ENCODE measurements at places on chromosomes 4 and X. TPM values are rescaled to one million over a fixed set of nuclear protein-coding genes. Genes with fewer than 3 reads are reported as not detected.

GRCh38 chrX:115040417-115040816 is 23.0 kb upstream of the IL13RA2 start:
- no peak for DNase-seq
- H3K36me3 ChIP-seq: no peaks in the 10 kb centered on the region
- H3K27ac ChIP-seq: no peak overlapping the region
- no peak overlapping the region for H3K4me3 ChIP-seq
- no peaks in the 10 kb centered on the region for H3K27me3 ChIP-seq
- no peaks in the 10 kb centered on the region for H3K4me1 ChIP-seq

DNA sequence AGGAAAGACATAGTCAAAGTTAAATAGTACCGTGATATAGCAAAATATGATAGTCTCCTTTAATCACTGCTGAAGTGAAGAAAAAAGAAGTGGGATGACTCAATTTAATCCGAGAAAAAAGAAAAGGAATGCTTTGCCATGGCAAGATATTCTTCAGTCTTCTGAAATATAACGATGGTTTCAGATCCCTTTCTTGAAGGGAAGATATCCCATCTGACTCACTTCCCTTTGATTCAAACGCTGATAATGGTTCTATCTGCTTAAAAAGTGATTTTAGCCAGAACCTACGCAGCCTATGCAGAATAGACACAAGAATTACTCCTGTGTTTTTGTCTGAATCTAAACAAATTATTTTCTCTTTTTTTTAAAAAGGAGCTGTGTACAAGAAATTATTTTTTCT is 68.1 kb upstream of the FTHL17 start:
- no peak overlapping the region for H3K27ac ChIP-seq
- H3K27me3 ChIP-seq: no peaks in the 10 kb centered on the region
- no peak overlapping the region for H3K4me3 ChIP-seq
- no peaks in the 10 kb centered on the region for H3K36me3 ChIP-seq

Gene FOXR2
- not detected for total RNA-seq

Gene FGA
- not detected for total RNA-seq

Gene CXXC4
- not detected for total RNA-seq

Gene OSTC
- total RNA-seq: 75.7 TPM

DNA sequence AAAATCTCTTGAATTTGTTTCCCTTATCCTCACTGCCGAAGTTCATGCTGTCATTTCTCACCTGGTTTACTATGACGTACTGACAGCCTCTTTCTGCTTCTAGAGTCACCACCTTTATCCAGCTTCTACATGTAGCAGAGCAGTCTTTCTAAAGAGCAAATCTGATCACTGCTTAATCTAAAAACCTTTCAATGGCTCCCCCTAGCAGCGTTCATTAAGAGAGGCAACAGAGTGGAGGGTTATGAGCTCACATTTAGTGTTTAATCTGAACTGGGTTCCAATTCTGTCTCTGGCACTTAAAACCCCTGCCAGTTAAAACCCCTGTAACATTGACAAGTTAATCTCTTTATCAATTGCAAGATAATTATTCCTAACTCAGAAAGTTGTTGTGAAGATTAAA is 4.4 kb downstream of the RBPJ start:
- peaks cover 40% of the 10 kb centered on the region for H3K4me1 ChIP-seq
- H3K36me3 ChIP-seq: peaks cover 12% of the 10 kb centered on the region
- H3K27ac ChIP-seq: peak overlapping the region; percentile 22
- no peaks in the 10 kb centered on the region for H3K27me3 ChIP-seq
- DNase-seq: peak; percentile 36

- H3K4me3 ChIP-seq: no peak overlapping the region
- H3K27me3 ChIP-seq: no peaks in the 10 kb centered on the region
- no peak for DNase-seq
- no peak overlapping the region for H3K27ac ChIP-seq
- peaks cover 4% of the 10 kb centered on the region for H3K4me1 ChIP-seq
Observed at GRCh38 chr4:95066050-95066449, 308.3 kb downstream of the BMPR1B start.

GRCh38 chrX:74371425-74372222 is 49.7 kb upstream of the SLC16A2 start:
- H3K27me3 ChIP-seq: peaks cover 2% of the 10 kb centered on the region
- no peaks in the 10 kb centered on the region for H3K4me1 ChIP-seq
- no peak overlapping the region for H3K27ac ChIP-seq
- no peaks in the 10 kb centered on the region for H3K36me3 ChIP-seq

Gene VGLL1
- not detected for total RNA-seq

DNA sequence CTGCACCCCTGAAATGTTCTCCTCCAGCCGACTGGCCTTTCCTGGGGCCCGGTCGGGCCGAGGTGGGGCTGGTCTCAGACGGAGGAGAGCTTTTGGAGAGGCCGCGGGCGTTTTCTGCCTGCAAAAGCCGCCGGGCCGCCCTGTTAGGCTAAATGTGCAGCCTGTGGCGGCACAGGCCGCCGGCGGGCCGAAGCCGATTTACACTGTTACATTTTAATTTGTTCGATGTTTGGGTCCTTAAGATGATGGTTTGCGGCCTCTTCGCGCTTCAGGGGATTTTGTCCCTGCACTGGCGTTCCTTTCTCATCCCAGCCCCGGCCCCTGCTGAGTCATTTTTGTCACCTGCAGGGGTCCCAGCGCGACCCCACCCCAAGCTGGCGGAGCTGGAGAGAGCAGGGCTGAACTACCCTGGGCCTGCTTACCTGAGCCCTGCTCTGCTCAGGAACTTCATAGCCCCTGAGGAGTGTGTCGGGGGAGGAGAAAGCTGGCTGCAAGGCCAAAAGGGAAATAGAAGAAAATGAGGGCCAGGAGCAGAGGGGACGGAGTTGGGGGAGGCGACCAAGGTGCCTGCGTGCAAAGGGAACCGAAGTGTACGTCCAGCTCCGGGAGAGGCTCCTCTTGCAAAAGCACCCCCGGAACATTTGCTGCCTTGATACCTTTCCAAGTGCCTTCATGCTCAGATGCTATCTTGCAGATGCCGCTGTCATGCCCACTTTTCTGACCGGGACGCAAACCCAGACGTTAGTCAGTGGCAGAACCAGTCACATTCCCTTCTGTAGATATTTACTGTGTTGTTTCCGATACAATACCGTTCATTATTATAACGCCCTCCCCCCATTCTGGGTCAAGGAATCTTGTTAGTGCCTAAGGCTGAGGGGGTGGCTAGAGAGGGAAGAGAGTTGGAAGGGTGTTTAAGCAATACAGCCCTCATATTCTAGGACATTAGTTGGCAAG is 977 bp upstream of the RBBP7 start:
- peaks cover 21% of the 10 kb centered on the region for H3K36me3 ChIP-seq
- no peaks in the 10 kb centered on the region for H3K27me3 ChIP-seq
- peak overlapping the region; percentile 88 for H3K27ac ChIP-seq
- peak overlapping the region; percentile 94 for H3K4me3 ChIP-seq
- peak; percentile 26 for DNase-seq

DNA sequence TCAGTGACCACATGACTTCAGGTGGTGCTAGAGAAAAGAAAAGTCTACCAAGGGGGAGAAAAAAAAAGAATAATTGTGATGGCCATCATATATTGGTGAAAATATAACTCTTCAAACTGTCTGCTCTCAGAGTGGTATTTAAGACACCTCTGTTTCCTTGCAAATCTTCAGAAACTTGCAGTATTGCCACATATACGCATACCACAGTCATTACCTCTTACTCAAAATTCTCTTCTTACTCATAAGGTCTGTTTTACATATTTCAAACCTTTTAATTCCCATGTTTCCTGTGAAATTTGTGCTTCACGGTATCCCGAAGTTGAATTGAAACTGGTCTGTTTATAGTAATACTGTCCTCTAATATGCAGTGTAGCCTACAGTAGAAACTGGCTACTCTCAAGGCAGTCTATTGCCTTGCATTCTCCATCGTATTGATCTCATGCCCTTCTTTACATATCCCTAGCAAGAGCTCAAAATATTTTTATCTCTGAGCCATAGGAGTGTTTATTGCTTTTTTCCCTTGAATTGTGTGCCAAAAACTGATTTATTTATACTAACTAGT is 34.7 kb upstream of the LHFPL1 start:
- H3K36me3 ChIP-seq: no peaks in the 10 kb centered on the region
- DNase-seq: no peak
- no peak overlapping the region for H3K4me3 ChIP-seq
- peaks cover 4% of the 10 kb centered on the region for H3K27me3 ChIP-seq

DNA sequence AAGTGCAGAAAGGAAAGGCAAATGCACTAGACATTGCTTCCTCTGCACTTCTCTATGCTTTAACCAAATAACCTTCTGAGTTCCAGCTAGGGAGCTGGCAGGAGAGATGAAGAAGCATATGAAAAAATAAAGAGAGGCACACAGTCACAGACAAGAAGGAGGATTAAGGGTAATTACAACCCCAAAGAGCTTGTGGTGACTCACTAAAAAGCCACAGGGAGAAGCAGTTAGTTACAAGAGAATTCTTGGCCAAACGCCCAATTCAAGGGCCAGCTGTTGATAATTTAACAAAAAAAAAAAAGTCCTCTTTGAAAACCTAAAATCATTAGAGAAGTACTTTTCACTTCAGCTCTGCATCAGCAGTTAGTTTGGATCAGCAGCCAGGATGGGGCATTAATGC is 478.0 kb downstream of the KCNIP4 start:
- H3K27me3 ChIP-seq: no peaks in the 10 kb centered on the region
- no peak overlapping the region for H3K4me3 ChIP-seq
- no peak overlapping the region for H3K27ac ChIP-seq
- H3K36me3 ChIP-seq: no peaks in the 10 kb centered on the region
- H3K4me1 ChIP-seq: no peaks in the 10 kb centered on the region

- H3K4me1 ChIP-seq: peaks cover 53% of the 10 kb centered on the region
- H3K36me3 ChIP-seq: peaks cover 44% of the 10 kb centered on the region
Observed at GRCh38 chrX:53088136-53088974, 5.6 kb upstream of the KANTR start.

GRCh38 chr4:120317713-120318112 is 251.1 kb upstream of the MAD2L1 start:
- H3K4me1 ChIP-seq: no peaks in the 10 kb centered on the region
- no peak for DNase-seq
- H3K27ac ChIP-seq: no peak overlapping the region
- no peaks in the 10 kb centered on the region for H3K27me3 ChIP-seq
- no peaks in the 10 kb centered on the region for H3K36me3 ChIP-seq

GRCh38 chr4:100889898-100890297 is 372.1 kb upstream of the EMCN start:
- no peak for DNase-seq
- H3K27ac ChIP-seq: no peak overlapping the region
- H3K27me3 ChIP-seq: peaks cover 4% of the 10 kb centered on the region
- H3K4me1 ChIP-seq: peaks cover 2% of the 10 kb centered on the region
- H3K36me3 ChIP-seq: no peaks in the 10 kb centered on the region

DNA sequence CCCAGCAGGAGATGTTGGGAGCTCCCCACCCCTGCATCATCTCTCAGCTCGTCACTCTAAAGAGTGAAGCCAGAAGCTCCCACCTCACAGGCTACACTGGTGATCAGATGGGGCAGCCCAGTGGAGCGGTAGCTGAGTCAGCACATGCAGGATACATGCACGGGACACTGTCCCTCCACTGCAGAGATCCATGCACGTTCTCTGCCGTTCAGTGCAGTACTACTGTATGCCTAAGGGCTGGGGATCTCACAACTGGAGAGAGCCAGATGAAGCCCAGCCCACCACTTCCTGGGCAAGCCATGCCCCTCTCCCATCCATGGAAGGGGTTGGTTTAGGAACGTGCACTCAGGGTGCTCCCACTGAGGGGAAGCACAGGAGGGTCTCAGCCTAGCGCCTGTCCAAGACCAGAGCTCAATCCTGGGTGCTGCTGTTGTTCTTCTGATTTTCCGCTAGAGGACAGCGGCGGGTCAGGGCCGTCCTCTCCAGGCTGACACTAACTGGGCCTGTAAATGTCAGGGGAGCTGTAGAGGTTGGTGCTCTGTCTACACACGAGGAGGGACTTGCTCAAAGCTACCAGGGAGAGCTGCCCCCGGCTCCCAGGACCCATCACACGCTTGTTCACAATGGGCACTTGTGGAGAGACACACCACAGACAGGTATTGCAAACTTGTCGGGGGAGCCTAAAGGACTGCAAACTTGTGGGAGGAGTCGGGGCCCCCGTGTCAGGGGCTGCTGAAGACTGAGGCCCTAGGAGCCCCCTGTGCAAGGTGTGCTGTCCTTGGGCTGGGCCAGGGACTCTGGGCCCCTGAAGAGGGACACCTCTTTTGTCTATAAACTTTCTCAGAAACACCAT is 18.2 kb upstream of the ABLIM2 start:
- no peaks in the 10 kb centered on the region for H3K36me3 ChIP-seq
- peaks cover 9% of the 10 kb centered on the region for H3K4me1 ChIP-seq
- H3K27ac ChIP-seq: no peak overlapping the region
- no peak overlapping the region for H3K4me3 ChIP-seq

- no peaks in the 10 kb centered on the region for H3K4me1 ChIP-seq
- no peak overlapping the region for H3K27ac ChIP-seq
- H3K36me3 ChIP-seq: no peaks in the 10 kb centered on the region
Observed at GRCh38 chr4:1452431-1453051, 46.3 kb upstream of the NKX1-1 start.

Gene SLC25A14
- 8.6 TPM for total RNA-seq

- no peaks in the 10 kb centered on the region for H3K4me1 ChIP-seq
- H3K27ac ChIP-seq: no peak overlapping the region
- peaks cover 3% of the 10 kb centered on the region for H3K27me3 ChIP-seq
- peak; percentile 6 for DNase-seq
Observed at GRCh38 chr4:154559494-154560418, 3.1 kb upstream of the FGB start.

GRCh38 chr4:177266506-177266905 is 43.2 kb upstream of the NEIL3 start:
- no peaks in the 10 kb centered on the region for H3K4me1 ChIP-seq
- H3K36me3 ChIP-seq: no peaks in the 10 kb centered on the region
- H3K4me3 ChIP-seq: no peak overlapping the region
- no peak overlapping the region for H3K27ac ChIP-seq
- no peak for DNase-seq

DNA sequence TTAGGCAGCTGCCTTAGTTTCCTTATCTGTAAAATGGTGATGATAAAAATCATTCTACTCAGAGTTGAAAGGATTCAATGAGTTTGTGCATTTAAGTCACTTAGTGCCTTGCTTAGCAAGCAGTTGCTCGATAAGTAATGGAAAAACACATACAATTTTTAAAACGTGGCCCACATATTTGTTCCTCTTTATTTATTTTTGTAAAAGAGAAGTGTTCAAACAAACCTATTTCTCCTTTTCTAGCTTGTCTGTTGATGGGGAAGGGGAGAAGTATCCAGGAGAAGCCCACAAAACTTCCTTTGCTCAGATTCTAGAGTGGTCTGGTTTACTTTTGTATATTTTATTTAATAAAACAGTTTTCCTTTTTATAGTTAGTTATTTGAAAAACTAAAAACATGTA is 3.3 kb upstream of the HPGDS start:
- no peak for DNase-seq
- H3K36me3 ChIP-seq: no peaks in the 10 kb centered on the region
- no peak overlapping the region for H3K4me3 ChIP-seq
- H3K27me3 ChIP-seq: peaks cover 6% of the 10 kb centered on the region

- H3K4me1 ChIP-seq: no peaks in the 10 kb centered on the region
- no peak overlapping the region for H3K27ac ChIP-seq
- no peaks in the 10 kb centered on the region for H3K27me3 ChIP-seq
- H3K36me3 ChIP-seq: no peaks in the 10 kb centered on the region
- DNase-seq: no peak
- H3K4me3 ChIP-seq: no peak overlapping the region
Observed at GRCh38 chr4:65546882-65547416, 123.3 kb downstream of the EPHA5 start.
